ENCODE measurements at places on chromosomes 3 and 15.
A peak's percentile ranks its signal among the peaks of the same experiment; 100 is the strongest.

GRCh38 chr3:136664771-136665170 is 87.4 kb downstream of the STAG1 start:
- DNase-seq = no peak

- DNase-seq = peak; percentile 78
Observed at GRCh38 chr3:46946856-46947545, 29.5 kb downstream of the CCDC12 start.

DNA sequence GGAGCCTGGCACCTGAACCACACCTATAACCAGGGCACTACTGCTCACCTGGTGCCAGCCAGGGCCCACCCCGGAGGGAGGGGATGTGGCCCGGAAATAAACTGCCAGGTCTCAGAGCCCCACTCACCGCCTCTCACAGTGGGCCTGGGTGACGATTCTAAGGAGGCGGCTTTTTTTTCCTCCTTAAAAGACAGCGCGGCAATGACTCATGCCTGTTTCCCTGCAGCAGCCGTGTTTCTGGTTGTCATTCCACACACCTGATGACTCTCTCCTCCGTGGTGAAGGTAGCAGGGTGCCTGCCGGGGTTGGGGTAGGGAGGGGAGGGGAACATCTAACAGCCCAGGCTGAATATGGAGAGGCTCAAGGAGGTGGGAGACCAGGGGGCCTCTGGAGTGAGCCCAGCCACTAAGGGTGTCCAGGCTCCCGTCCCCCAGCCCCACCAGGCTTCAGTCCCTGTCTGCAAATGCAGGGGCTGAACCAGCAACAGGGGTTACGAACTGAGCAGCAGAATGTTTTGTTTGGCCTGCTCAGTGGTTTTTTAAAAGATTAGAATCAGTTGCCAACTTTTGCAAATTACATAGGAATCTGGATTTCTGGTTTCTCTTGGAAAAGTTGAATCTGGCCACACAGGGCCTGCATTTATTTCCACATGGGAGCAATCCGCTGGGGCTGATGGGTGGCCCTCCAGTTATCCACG is 127.3 kb upstream of the LINGO1 start:
- no peak for DNase-seq

- DNase-seq = no peak
Observed at GRCh38 chr3:55044486-55044885, 116.6 kb upstream of the LRTM1 start.

DNA sequence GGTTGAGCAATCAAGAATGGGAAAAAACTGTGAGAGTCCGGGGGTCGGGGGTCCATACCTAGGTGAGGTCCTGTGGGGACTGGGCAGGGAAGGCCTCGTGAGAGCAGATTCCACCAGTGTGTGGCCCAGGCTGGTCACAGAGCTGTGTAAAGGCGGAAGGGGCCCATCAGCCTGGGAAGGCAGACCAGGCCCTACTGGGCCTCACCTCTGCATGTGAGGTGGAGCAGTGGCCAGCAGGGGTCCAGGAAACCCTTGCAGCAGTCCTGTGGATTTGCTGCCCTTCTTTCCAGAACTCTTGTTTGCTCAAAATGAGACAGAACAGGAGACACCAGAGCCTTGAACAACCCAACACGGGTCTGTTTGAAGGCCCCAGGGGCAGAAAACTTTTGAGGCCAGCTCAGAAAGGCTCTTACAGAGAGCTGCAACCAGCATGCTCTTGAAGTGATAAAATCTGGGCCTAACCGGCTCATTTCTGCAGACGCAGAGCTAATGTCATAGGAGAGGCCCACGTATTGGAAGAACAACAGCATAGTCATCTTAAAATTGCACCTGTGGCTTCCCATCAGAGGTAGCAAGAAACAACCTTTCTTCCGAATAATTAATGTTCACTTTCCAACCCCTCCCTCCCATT is 30.3 kb upstream of the HHATL start:
- DNase-seq = no peak

GRCh38 chr3:157294491-157294890 is 134.5 kb upstream of the CCNL1 start:
- no peak for DNase-seq

GRCh38 chr3:43294975-43295374 is 8.6 kb downstream of the SNRK start:
- DNase-seq = no peak

DNA sequence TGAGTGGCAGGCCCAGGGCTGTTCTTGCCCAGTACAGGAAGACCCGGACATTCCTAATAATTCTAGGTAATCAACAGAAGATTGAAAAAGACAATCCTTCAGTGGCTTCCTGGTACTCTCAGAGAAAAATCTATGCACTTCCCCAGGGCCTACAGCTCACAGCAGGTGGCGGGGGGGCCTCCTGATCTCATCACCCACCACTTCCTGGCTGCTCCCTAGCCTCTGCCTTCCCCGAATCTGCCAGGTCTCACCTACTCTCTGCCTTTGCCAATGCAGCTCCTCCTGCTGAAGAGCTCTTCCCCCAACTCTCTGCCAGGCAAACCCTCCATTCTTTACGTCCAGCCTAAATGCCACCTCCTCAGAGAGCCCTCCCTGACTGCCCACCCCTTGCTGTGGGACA is 37.5 kb downstream of the EHD4 start:
- peak; percentile 85 for DNase-seq

- DNase-seq = no peak
Observed at GRCh38 chr3:141575879-141576743, 89.3 kb downstream of the RASA2 start.

- no peak for DNase-seq
Observed at GRCh38 chr15:59237119-59237855, 30.6 kb downstream of the LDHAL6B start.

DNA sequence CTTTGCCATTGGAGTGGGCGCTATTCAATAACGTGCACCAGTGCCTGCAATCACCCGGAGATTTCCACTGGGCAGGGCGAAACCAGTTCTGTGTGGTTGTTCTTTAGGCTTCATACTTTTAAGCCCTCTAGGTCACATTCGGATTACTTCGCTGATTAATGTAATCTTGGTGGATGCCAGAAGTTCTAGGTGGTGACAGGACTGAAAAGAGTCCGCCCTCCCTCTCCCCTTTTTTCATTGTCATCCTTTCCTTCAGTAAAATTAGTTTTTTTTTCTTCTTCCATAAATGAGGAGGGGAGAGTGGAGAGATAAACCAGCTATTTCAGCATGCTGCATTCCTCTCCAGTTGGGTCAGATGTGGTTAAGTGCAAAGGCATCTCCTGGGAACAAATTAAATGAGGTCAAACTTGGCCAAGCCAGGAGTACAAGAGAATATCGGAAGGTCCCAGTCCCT is 2.3 kb upstream of the SLC2A2 start:
- no peak for DNase-seq

GRCh38 chr3:112634786-112635541 is 6.0 kb downstream of the CCDC80 start:
- DNase-seq = no peak

GRCh38 chr3:194105292-194105691 is 30.7 kb upstream of the HES1 start:
- DNase-seq = no peak

DNA sequence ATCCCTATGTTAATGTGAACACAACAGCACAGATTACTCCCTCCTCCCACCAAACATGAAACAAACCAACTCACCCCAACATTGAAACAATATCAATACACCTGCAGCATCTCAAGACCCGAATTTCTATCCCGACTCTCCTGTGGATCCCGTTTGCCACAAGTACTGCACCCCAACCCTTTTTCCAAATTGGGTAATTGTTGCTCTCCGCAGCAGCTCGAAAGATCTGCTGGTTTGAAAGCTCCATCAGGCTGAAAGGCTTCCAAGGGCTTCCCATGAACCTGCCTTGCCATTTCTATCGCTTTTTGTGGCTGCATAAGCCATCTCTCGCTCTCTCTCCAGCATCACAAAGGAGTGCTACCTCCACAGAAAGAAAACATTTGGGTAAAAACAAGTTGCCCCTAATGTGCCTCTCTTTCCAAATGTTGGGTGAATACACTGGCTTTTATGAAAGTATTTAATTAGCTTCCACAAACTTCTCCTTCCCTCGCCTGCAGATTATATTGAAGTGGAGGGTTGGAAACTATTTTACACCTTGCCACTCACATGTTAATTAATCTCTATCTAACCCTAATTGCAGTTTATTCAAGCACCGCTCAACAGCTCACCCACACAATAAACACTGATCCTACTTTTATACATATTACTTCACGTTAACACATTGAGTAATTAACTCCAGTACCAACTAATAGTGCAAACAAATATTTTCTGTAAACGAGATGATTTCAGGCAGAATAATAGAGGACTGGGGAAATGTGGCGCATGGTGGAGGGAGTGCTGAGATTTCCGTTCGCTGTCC is 2.5 kb upstream of the FEZF2 start:
- DNase-seq = no peak

- DNase-seq = no peak
Observed at GRCh38 chr3:107675233-107675900, 152.6 kb downstream of the BBX start.

DNA sequence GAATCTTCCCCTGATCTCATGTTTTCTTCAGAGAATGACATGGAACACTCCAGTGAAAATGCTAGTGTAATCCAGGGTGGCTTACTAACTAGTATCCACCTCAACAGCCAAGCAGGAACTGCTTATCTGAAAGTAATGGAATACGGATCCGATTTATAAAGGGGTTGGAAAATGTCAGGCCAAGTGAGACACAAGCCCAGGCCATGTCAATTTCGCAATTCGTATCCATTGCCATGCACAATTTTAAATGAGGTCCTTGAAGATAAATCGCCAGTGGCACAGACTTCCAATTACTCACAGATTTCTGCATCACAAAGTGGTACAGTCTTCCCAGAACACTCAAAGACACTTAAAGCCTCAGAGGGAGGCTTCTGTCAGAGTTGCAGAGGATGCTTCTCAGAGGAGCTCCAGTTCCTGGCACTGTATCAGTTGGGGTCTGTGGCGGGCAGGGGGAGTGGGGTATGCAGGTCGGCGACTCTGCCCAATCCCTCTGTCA is 16.5 kb upstream of the FAM240A start:
- no peak for DNase-seq

GRCh38 chr15:68550498-68551295 is 28.1 kb upstream of the CORO2B start:
- DNase-seq = peak; percentile 60

DNA sequence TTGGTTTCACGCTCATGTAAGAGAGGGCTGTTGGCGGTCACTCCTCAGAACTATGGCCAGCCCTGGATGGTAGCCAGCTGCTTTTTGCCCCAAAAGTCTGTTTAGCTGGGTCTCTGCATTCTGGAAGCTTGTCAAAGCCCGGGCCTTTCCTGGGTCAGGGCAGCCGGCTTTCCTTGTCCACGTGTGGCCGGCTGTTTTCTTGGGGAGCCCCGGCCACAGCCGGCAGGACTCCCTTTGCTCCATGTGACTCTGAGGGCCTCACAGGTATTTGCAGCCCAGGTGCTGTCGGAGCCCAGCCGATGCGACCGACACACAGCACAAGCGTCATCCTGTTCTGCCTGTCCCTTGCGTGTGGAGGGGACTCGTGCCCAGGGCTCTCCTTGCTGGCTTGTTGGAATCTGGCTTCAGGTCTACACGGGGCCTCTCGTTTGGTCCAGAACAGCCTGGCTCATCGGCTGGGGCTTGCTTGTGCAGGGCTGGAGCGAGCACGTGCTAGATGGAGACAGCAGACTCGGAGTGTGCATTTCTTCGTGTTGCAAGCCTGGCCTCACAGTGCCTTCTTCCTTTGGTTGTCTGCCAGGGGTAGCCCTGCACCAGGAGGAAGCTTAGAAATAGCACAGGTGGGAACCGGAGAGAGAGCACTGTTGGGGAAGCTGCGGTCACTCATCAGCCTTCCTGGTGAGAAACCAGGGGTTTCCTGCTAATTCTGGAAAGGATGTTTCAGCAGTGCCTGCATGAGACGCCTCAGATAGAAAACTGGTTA is 51.5 kb downstream of the PGPEP1L start:
- DNase-seq = no peak
